ENCODE measurements at places on chromosomes 6 and 20.

- DNase-seq = peak; percentile 26
These were observed 136.3 kb downstream of the ZMYND8 start for GRCh38 chr20:47220161-47220582.

GRCh38 chr6:15063253-15063853, 182.5 kb upstream of the JARID2 start:
- peak; percentile 33 for DNase-seq

- DNase-seq = no peak
These were observed 8.2 kb downstream of the DAAM2 start for GRCh38 chr6:39800034-39801032.

- DNase-seq = no peak
These were observed 57.7 kb downstream of the RBM38 start for GRCh38 chr20:57448764-57449354.

DNA sequence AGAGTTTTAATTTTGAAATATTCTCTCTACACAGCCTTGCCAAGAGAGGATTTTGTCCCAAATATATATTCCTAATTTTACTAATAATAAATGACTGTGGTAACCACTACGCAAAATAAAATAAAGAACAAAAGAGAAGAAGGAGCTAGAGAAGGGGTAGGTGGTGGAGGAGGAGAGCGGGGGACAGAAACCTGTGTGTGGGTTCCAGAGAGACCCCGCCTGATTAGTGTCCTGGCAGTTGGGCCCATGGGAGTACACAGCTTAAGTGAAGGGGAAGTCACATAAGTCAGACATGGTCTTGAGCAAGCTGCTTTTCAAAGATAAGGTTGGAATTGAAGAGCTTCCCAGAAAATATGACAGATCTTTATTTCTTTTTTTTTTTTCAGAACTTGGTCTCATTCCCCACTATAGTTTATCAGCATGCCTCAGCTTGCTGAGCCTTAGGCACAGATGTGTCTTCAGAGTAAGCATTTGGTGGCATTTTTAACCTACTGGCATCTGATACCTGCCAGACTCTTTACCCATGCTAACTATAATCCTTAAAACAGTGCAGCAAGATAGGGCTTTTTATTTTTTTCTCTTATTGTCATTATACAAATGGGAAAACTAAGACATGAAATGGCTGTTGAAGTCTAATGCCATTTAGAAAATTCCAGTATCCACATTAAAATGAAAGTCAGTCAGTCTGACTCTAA, 9.6 kb upstream of the RHAG start:
- DNase-seq = no peak

GRCh38 chr6:129875610-129876520, 14.8 kb upstream of the TMEM244 start:
- DNase-seq = peak; percentile 9

GRCh38 chr6:43790031-43790430, 20.0 kb downstream of the VEGFA start:
- DNase-seq = no peak

GRCh38 chr6:122182061-122182460, 217.4 kb upstream of the HSF2 start:
- no peak for DNase-seq

- DNase-seq = no peak
These were observed 66.0 kb downstream of the CDH4 start for GRCh38 chr20:61317966-61318530.

- no peak for DNase-seq
These were observed 151.2 kb downstream of the GRM4 start for GRCh38 chr6:33994472-33995308.

DNA sequence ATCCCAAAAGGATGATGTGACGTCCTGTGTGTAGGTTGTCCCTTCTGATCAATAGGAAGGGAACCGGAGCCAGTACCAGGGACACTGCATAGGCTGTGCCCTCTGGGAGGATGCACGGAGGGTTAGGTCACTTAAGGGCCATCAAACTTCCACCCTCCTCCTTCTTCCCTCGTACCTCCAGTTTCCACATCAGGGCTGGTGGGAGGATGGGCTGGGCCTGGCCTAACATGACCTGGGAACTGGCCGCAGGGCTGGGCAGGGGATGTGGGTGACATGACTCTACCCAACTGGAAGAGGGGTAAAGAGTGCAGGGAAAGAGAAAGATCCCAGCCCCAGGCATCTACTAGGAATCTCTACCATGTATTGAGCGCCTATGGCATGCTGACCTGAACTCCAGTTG, 46.2 kb upstream of the MDGA1 start:
- no peak for DNase-seq

DNA sequence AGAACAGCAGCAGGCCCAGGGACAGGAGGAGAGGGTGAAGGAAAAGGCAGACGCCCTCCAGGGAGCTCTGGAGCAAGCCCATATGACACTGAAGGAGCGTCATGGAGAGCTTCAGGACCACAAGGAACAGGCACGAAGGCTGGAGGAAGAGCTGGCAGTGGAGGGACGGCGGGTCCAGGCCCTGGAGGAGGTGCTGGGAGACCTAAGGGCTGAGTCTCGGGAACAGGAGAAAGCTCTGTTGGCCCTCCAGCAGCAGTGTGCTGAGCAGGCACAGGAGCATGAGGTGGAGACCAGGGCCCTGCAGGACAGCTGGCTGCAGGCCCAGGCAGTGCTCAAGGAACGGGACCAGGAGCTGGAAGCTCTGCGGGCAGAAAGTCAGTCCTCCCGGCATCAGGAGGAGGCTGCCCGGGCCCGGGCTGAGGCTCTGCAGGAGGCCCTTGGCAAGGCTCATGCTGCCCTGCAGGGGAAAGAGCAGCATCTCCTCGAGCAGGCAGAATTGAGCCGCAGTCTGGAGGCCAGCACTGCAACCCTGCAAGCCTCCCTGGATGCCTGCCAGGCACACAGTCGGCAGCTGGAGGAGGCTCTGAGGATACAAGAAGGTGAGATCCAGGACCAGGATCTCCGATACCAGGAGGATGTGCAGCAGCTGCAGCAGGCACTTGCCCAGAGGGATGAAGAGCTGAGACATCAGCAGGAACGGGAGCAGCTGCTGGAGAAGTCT, 25.5 kb downstream of the C20orf173 start:
- no peak for DNase-seq

All from naive B cell (primary cell).